ENCODE measurements at places on chromosomes 3 and 15. TPM values are rescaled to one million over a fixed set of nuclear protein-coding genes. Genes with fewer than 3 reads are reported as not detected.

Gene GHSR
- not detected for total RNA-seq

Gene STOML1
- total RNA-seq: 11.9 TPM

Gene LMAN1L
- not detected for total RNA-seq

Gene GOLGA6A
- 0.09 TPM for total RNA-seq

Gene SLC22A14
- 0.05 TPM for total RNA-seq

Gene TIMP4
- 13.6 TPM for total RNA-seq

Gene MOBP
- 0.02 TPM for total RNA-seq

Gene PLCB2
- 0.97 TPM for total RNA-seq

Gene MEF2A
- 14.2 TPM for total RNA-seq

Gene NPRL2
- total RNA-seq: 13.3 TPM

Gene PP2D1
- total RNA-seq: not detected

Gene MAP1A
- 0.63 TPM for total RNA-seq

Gene TRIM59
- total RNA-seq: 8.4 TPM

Gene MFSD1
- 41.1 TPM for total RNA-seq

Gene ARHGAP31
- total RNA-seq: 0.89 TPM

Gene MELTF
- total RNA-seq: 60.8 TPM

Gene TM2D3
- total RNA-seq: 32.1 TPM

Gene SRGAP3
- total RNA-seq: 1.4 TPM

Gene LRRC34
- not detected for total RNA-seq

Gene C3orf80
- 0.92 TPM for total RNA-seq

Gene CEP152
- total RNA-seq: 3.9 TPM

Gene CAMKV
- total RNA-seq: 0.30 TPM

Gene JMJD7
- 3.4 TPM for total RNA-seq

Gene CAMK1
- 16.1 TPM for total RNA-seq

Gene TMED3
- 154 TPM for total RNA-seq

Gene SLC2A2
- total RNA-seq: not detected

Gene PAK2
- 37.2 TPM for total RNA-seq

Gene PARP9
- 5.5 TPM for total RNA-seq

Gene GPR62
- not detected for total RNA-seq

Gene P2RY1
- 0.49 TPM for total RNA-seq

Gene ST3GAL6
- 0.68 TPM for total RNA-seq

Gene C2CD4A
- total RNA-seq: 0.17 TPM

Gene SAMD7
- not detected for total RNA-seq

Gene BOC
- total RNA-seq: 4.8 TPM

Gene ARPP19
- 83.5 TPM for total RNA-seq

Gene EMC7
- 139 TPM for total RNA-seq

Gene RARB
- 6.7 TPM for total RNA-seq

Gene CD86
- not detected for total RNA-seq

Gene SUSD5
- total RNA-seq: 3.7 TPM

Gene KBTBD13
- not detected for total RNA-seq

Gene TMIE
- total RNA-seq: 0.14 TPM

Gene GOLGA6B
- total RNA-seq: not detected

Gene CCK
- 1.7 TPM for total RNA-seq

Gene TNK2
- total RNA-seq: 27.4 TPM

Gene NR2F2
- 24.5 TPM for total RNA-seq

Gene TRPM1
- total RNA-seq: not detected

Measured in A549 treated with AZD2906 at 1 μM for 4 hours (cell line).